Esophagus squamous epithelium (tissue), 5 donors: ENCODE measurements at places on chromosomes 5 and 9.

GRCh38 chr9:120917929-120918762, 8.4 kb downstream of the TRAF1 start:
- no peak for DNase-seq

GRCh38 chr9:106423575-106423974, 439.4 kb upstream of the ZNF462 start:
- no peak for DNase-seq

GRCh38 chr5:126513703-126514102, 81.3 kb downstream of the ALDH7A1 start:
- no peak for DNase-seq

GRCh38 chr5:1874771-1875220, 7.9 kb downstream of the IRX4 start:
- no peak for DNase-seq

DNA sequence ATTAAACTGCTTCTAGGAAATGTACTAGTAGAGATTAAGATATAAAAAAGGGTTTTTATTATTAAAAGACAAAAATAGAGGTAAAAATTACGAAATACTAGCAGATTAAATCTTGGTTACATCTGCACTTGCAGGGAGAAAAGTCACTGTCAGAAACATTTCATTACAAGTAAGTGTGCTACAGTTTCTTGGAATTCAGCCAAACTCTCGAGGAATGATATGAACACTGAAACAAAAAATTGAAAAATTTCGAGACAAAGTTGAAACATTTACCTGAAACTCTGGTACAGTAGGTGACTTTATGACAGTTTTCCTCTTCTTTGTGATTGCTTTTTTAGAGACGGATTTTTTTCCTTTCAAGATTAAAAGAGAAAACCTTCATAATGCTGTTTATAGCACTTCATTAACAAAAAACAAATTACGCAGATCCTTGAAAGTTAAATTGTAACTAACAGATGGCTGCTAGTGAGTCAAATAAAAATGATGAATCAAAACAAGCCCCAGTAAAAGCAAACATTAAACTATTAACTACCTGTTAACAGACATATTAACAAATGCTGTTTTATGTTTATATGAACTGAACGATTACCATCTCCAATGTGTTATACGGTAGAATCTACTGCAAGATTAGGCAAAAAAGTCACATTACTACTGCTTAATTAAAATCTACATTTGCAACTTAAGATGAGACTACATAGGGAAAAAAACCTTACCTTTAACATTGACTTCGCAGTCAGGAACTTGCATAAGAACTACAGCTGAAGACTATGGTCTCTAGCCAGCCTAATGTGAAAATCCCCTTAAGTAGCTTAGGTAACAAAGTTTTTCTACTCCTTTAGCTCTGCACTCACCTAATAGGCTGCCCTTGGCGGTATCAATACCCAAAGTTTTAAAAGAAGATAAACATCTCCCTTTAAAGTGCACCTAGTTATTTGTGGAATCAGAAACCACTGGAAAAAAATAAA, 61.4 kb downstream of the RANBP6 start:
- no peak for DNase-seq

DNA sequence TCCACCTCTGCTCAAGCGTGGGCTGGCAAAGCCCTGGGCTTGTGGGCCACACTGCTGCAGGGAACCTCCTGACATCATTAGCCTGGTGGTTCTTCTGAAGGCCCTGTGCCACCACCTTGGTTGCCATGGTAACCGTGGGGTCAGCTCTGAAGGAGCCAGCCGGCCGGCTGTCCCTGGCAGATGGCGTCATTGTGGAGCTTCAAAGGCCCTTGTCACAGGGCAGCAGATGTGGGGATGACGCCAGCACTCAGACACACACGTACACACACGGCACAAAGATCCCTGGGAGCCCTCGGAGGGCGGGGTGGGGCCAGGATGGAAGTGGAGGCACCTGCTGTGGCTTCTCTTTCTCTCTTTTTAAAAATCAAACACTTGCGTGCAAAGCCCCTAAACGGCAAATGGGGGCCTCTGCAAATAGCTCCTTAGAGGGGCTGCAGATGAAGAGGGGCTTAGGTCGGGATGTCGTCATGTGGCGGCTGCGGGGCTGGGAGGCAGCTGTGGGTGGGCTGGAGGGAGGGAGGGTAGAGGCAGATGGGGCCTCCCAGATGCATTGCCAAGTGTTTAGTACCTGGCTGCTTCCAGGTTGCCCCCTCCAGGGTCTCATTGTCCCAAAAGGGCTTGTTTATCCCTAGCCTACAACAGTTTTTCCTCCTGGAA, 19.5 kb upstream of the RPL26L1 start:
- no peak for DNase-seq

- no peak for DNase-seq
Measured at GRCh38 chr9:137918331-137919094, 40.9 kb downstream of the CACNA1B start.

DNA sequence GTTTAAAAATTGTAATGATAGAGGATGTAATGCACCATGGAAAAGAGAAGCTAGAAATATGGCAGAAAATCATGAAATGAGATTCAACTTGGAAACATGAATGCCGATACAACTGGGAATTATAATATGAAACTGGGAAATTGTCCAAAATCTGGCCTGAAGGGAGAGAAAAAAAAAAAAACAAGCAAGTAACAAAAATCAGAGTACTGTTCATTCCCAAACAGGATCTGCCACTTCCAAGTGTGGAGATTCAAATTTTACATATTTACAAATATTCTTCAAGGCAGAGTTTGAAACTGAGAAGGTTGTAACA, 56.6 kb upstream of the MOCS2 start:
- DNase-seq, result no peak

GRCh38 chr9:103755986-103756385, 338.1 kb upstream of the SMC2 start:
- DNase-seq, result no peak

GRCh38 chr9:121499427-121500164, at the start of gene GGTA1:
GGTA1 (minus strand) TSS chr9:121499844; CDS start chr9:121467922, 31,922 bp downstream.
- no peak for DNase-seq

- DNase-seq, result peak; percentile 36
Measured at GRCh38 chr5:56669534-56670483, 145.5 kb upstream of the MAP3K1 start.

DNA sequence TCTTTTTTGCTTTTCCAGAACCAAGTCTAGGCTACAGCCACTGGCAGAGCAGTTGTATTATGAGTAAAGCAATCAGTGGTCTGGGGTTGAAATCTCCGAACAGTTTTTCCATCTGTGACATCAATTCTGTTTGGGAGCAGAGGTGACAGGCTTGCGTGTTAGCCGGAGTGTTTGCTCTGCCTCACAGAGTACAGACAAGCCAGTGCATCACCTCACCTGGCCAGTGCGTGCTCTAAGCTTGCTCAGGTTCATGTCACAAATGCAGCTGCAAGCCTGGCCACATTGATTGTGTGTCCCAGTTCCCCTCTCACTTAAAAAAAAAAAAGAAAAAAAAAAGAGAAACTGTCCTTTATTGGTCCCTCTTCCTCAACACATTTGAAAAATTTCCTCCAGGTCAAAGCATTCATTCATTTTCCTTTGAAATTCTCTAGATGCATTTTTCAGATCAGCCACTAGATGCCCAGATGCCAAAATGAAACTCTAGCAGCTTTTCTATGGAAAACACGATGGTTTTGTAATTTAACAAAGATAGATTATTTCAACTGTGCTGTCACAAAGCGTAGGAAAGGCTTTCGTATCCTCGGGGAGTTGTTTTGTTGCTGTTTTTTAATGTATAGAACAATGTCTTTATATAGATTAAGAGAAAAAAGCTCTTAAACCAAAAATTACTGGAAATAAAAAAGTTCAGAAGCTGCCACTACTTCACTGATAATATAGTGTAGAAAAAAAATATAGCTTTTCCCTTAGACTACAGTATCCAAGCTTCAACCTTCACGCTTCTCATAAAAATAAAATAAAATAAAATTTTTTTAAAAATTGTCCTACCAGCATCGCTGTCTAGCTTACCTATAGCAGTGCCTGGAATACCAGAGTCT, 585.5 kb downstream of the TLE1 start:
- DNase-seq, result no peak

DNA sequence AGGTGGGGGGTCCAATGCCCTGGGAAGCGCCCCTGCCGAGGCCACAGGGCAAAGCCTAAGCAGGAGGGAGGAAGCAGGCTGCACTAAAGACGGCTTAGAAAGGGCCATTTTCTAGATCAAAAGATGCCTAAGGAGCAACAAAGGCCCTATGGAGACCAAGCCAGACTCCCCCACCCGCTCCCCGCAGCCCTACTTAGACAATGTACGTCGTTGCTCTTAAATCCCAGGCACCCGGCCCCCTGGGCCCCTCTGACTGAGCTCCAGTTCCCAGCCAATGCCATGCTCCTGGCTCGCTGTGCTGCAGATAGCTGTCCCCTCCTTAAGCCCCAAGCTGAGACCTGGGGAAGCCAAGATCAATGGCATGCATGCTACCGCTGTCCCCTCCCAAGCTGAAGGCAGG, 10.3 kb downstream of the IPPK start:
- DNase-seq, result no peak

- DNase-seq, result no peak
Measured at GRCh38 chr9:127202461-127203169, 62.0 kb upstream of the GARNL3 start.

DNA sequence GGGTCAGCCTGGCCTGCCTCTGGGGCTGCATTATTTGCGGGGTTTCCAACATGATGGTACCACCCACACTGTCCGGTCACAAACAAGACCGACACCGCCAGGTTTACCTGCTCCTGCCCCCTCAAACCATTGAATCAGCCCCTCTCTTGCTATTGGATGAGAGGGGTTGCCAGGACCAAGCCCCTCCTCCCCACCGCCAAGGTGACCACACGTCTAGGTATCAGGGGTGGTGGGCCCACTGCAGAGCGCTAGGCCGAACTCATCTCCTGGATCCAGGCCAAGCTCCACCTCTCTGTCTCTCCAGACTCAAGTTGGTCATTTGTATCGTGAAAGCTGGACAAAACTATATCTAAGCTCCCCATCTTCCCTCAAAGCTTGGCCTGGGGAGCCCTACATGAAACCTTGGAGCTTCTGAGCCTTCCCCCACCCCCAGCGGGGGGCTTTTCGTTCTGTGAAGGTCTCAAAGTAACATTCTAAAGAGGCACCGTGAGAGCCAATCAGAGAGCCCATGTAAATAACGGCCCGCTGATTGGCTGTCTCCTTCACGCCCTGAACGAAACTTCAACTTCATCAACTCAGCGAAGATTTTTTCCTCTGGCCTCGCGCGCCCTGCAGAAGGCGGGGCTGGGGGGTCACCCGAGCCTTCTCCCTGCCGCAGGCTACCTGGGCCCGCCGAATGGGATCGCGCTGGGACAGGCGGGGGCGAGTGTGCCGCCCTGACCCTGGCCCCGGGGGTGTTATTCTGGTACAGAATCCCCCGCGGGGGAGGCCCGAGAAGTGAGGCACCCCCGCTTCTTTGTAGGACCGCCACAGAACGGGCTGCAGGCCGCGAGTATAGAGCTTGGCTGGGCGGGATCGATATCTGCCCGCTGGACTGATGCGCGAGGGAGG, 49.6 kb upstream of the PSD2 start:
- DNase-seq, result no peak

DNA sequence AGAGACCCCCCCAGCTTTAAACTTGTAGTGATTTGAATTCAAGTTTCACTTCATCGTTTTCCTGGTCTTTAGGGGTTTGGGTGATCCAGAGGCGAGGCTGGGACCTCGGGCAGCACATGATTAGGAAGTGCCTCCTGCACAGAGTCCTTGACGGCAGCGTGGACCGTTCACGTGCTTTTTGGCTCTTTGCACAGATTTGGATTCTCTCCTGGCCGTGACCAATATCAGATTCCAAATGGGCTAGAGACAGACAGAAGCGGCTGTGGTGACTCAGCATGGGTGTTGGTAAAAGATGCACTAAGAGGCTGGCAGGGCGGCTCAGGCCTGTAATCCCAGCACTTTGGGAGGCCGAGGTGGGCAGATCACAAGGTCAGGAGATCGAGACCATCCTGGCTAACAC, 117.2 kb upstream of the CACNA1B start:
- no peak for DNase-seq

GRCh38 chr9:69472101-69472620, 147.1 kb downstream of the ENTREP1 start:
- DNase-seq, result no peak

- no peak for DNase-seq
Measured at GRCh38 chr5:179343021-179343718, 2.1 kb downstream of the ADAMTS2 start.

DNA sequence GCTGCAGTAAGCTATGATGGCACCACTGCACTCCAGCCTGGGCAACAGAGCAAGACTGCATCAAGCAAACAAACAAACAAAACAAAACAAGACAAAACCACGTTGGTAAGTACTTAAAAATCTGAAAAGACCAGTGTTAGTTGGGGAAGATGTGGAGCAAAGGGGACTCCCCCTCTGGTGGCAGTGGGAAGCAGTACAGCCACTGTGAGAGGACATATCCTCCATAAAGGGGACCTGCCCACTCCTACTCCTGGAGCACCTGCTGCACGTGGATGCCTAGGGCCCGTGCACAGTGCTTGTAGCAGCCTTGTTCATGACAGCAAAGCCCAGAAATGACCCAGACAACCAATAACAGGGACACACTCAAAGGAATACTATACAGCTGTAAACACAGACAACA, 17.0 kb upstream of the IPPK start:
- no peak for DNase-seq

- no peak for DNase-seq
Measured at GRCh38 chr5:119168401-119168800, 97.5 kb downstream of the DMXL1 start.

GRCh38 chr9:77945798-77946197, 85.8 kb downstream of the GNAQ start:
- no peak for DNase-seq

- no peak for DNase-seq
Measured at GRCh38 chr5:24272741-24273140, 372.0 kb downstream of the CDH10 start.

DNA sequence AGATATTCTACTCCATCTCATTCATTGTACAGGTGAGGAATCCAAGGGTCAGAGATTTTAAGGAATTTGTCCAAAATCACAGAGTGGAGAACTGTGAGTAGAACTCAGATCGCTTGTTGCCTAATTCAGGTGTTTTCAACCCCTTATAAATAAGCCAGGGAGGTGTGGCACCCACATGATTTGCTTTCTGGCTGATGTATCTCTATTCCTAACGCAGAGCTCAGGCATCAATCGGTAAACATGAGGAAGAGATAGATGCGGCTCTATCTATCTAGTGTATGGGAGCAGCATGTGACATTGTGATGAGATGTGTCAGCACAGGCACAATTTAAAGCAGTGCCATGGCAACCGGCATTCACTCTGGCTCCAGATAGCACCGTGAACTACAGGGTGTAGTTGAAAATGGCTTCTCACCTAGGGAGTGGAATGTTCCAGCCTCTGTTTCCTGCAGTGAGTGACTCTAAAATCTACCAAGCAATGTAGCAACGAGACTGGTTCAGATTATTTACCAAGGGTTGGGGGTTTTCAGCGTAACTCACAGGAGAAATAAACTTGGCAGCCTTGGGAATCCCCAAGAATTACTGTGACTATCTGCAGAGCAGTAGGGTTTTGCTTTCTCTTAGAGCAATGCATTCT, 53.4 kb upstream of the SUB1 start:
- DNase-seq, result no peak

DNA sequence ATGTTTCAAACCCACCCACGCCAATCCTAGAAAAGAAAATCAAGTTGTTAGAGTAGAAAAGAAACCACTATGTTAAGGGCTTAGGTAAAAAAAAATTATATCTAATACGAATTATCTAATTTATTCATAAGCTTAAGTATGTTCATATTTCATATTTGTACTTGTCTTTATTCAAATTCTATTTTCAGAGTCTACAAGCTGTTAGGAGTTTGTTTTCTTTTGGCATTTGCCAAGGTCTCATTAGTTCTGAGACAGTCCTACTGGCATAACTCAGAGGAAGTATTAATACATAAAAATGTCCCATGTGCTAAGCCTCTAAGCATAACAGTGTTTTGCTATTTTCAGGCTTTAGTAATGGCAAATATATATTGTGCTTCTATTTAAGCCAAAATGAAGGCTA, 57.6 kb downstream of the STARD4 start:
- no peak for DNase-seq
